ENCODE measurements at places on chromosomes 3 and 15.

DNA sequence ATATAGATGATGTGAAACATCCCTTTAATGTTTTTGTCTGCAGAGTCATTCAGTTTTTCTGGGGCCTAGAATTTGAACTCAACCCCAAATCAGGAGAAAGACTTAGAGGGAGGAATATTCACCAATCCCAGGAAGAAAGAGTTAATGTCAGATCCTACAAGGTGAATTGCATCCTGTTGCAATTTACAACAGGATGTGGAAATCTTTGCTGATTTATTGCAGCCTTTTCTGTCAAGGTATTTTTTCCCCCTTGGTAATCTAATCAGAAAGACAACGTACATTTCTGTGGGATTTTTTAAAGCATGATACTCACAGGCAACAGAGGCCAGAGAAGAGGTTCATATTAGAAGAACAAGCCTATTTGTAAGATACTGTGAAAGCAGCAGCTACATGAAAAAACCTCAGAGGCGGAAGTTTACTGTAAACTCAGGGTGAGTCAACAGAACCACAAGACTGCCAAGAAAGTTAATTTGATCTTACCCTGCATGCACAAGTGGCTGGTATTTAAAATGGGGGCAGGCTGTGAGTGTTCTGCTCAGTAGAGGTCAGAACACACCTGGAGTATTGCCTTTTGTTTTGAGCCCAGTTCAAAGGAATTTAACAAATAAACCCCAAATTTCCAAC is 531.9 kb downstream of the AGBL1 start:
- DNase-seq = no peak

GRCh38 chr3:170713653-170714052 is 127.8 kb upstream of the SLC7A14 start:
- no peak for DNase-seq

GRCh38 chr3:52782412-52783210 is 5.2 kb downstream of the ITIH1 start:
- no peak for DNase-seq

- no peak for DNase-seq
Observed at GRCh38 chr15:80932989-80933388, 56.6 kb downstream of the MESD start.

DNA sequence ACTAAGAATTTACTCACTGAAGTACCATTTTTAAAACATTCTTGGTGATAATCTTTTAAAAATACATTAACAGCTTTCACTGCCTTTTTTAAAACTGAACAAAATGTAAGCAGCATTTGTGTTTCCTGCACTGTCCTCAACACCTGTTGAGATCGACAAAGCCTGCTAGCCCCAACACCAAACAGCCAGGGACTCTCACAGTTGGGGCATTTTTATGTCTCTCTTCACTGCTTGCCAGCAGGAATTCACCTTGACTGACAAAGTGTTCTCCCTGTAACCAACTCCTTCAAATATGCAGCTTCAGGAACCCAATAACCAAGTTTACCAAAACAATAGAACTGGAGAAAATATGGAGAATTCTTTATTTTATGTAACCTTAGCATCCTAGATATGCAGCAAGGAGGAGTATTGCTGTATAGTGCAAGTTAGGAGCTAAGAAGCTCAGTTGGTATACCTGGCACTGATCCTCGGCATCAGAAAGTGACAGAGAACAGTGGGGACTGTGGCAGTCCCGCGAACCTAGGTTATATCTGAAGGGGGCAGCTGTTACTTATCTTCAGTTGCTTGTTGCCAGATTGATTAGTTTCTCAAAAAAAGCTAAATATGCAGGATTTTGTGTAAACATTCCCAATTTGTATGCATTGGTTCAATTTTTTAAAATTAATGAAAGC is 223.6 kb downstream of the CDIN1 start:
- no peak for DNase-seq

DNA sequence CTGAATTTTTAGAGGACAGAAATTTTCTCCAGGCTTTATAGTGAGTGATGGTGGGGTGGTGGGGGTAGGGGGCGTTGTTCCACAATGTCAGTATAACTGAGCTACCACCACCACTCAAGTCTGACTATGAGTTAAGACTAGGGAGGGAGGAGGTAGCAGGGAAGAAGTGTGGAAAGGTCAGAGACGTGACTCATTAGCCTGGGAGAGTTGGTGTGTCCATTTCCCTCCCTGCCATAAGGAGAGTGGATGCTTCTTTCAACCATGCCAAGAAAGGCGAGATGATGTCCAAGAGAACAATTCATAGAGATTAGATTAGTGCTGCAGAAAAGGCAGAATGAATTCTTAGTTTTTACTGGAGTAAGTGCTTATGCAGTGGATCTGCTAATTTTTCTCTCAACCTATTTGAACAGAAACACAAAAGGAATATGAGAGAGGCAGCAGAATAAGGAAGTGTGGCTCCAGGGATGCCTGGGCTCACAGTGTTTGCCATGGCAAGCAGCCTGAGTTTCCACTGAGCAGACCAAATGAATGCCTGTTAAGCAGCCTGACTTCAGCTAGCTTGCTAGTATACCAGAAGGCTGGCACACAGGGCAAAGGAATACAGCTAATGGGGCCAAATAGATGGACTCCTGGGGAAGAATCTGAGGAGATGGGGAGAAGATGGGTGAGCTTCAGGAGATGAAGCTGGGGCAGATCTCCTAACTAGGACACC is 708.9 kb downstream of the NTRK3 start:
- DNase-seq = no peak

DNA sequence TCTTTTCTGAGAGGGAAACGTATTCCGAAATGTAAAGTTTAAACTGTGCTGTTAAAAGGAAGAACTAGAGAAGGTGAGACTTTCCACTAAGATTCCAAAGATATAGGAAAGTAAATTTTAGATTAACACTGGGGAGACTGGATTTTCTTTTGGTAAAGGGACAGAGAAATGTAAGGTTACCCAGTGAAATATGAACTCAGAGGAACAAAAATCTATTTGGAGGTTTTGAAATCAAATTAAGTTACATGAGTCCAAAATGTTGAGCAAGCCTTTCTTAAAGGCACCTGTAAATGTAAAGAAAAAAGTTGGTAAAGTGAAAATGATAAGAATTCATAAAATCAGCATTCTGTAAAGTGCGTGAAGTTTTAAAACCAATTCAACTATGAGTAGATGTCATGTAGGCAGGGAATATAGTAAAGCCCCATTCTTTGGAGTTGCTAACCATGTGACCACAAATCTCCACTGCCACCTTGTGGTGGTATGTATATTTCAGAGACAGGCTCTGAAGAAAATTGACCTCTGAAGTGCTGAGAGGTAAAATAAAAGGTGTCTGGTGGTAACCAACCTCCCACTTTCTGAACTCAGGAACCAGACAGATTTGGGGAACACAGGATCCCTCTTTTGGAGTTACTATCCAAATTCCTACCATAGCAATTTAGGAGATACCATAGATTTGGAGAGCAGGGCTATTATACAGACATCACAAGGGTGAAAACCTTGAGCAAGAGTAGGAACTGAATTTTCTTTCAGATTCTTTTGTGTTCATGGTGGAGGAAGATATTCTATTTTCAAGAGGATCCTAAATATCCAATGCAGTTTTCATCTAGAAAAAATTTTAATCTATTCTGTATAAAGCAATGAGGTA is 215.3 kb downstream of the ROBO2 start:
- DNase-seq = peak; percentile 18

GRCh38 chr15:64836023-64836536 is 5.6 kb upstream of the PLEKHO2 start:
- DNase-seq = no peak

DNA sequence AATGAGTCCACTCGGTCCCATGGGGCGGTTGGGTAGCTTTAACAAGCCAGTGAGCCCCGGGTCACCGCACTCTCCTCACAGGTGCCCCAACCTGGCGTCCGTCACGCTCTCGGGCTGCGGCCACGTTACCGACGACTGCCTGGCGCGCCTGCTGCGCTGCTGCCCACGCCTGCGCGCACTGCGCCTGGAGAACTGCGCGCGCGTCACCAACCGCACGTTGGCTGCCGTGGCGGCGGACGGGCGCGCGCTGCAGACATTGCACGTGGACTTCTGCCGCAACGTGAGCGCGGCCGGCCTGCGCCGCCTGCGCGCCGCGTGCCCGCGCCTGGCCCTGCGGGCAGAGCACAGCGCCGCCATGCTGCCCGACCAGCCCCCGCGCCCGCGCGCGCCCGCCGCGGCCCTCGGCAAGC is 3.4 kb downstream of the FBXL22 start:
- DNase-seq = no peak

DNA sequence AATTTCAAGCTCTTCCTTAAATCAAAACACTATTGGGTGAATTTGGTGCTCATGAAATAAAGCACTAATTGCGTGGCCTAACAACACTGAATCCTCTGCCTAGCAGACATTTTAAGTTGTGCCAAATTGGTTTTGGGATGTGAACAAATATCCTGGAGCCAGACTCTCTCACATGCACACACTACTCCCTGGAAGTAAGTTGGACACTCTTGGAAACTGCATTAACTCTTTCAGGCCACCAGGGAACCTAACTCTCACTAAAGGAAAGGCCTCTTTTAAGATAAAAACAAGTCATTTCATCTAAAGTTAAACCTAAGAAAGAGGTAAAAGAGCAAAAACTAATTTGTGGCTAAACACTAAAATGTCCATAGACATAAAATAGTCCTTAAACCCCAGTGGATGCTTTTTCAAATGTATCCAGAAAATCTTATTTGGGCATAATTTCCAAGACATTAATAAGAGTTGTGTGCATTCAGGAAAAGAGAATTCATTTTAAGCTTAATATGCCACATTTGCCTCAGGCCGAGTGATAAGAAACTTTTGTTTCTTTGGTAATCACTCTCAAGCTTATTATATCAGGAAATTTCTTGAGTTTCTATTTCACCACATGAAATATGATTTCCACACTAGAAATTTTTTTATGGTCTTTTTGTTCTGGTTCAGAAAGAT is 61.8 kb downstream of the ZBTB20 start:
- DNase-seq = no peak

- no peak for DNase-seq
Observed at GRCh38 chr15:100105101-100105500, 236.7 kb downstream of the ADAMTS17 start.

- DNase-seq = no peak
Observed at GRCh38 chr3:169448501-169448900, 215.0 kb downstream of the MECOM start.

GRCh38 chr3:30770387-30770786 is 124.1 kb downstream of the GADL1 start:
- no peak for DNase-seq

- peak; percentile 67 for DNase-seq
Observed at GRCh38 chr3:99866261-99866761, 48.6 kb downstream of the CMSS1 start.

- DNase-seq = no peak
Observed at GRCh38 chr3:186902154-186902553, 28.2 kb upstream of the ST6GAL1 start.

DNA sequence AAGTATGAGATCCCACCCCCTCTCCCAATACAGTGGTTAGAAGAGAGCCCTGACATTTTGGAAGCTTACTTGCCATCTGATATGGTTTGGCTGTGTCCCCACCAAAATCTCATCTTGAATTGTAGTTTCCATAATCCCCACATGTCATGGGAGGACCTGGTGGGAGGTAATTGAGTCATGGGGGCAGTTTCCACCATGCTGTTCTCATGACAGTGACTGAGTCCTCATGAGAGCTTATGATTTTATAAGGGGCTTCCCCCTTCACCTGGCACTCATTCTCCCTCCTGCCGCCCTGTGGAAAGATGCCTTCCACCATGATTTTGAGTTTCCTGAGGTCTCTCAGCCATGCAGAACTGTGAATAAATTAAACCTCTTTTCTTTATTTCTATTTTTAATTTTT is 28.8 kb upstream of the HES1 start:
- no peak for DNase-seq

DNA sequence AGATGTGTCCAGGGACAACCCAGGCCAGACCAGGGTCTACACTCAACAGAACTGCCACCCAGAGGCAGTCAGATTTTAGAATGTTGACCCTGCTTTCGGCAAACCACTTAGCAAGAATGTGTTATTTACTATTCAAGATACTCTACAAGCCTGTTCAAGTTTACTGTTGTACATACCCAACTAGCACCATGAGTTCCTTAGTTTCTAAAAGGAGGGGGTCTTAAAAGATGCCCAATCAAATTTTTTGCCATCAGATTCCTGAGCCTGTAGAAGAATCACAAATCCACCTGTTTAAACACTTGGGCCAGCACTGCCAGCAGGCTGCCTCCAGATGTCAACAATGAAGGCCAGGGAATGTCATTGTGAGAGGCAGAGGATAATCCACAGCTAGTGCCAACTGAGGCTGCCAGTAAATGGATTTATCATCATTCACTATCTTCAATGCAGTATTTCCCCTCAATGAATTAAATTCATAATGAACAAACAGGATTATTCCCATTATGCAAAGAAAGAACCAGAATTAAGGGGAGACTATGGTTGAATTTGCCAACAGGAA is 43.5 kb upstream of the SNRPA1 start:
- no peak for DNase-seq

DNA sequence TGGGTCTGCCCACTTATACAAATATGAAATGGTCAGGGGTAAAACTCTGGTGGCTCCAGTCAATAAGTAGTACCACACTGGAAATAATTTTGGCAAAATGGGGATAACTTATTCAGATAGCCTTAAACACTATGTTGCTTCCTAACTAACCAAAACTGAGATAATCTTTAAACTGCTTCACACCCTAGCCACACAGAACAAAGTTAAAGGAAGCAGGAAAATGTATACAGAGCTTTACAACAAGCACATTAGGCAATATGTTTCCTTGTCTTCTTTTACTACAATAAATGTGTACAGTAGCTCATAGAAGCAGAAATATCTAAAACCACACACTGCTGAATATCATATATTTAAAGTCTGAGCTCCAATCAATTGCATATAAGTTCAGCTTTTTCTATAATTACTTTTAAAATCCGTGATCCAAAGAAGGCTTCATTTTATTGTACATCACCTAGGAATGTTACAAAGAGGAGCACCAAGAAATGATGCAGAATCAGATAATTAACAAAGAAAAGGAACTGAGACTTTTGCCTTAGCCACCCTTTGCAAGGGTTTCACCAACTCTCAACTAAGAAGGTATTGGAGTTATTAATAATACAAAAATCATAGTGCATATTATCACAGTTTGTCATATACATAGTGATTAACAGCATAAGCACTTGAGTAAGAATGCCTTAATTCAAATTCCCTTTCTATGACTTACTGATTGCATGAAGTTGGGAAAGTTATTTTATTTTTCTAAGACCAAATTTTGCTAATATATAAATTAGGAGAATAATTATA is 9.2 kb upstream of the SSR3 start:
- DNase-seq = no peak

DNA sequence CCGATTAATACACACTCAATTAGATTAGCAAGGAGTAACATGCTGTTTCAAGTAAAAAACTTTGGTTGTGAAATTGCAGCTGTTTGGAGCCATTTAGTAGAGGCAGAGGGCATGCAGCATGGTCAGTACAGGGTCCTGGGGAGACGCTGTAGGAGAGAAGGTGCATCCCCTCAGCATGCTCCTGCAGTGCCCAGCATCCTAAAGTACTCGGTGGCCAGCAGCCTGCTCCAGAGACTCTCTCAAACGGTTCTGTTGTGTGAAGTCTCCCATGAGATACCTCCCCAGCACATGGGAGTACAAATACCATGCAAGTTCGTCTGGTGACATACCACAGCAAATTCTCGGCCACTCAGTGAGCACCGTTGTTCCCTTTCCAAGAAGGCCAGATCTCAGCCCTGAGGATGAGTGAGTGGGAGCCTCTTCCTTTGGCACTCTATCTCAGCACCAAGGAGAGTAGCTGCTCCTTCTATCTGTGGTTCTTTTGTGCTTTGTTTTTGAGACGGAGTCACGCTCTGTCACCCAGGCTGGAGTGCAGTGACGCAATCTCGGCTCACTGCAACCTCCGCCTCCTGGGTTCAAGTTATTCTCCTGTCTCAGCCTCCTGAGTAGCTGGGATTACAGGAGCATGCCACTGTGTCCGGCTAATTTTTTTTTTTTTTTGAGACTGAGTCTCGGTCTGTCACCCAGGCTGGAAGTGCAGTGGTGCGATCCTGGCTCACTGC is 72.7 kb downstream of the TJP1 start:
- no peak for DNase-seq

Data from NCI-H187 treated with DMSO at 0.1 percent for 48 hours (cell line).